Heart right ventricle (tissue), 16 donors: ENCODE measurements at places on chromosomes 7 and 10. TPM values are rescaled to one million over a fixed set of nuclear protein-coding genes. Genes with fewer than 3 reads are reported as not detected.

GRCh38 chr10:90378524-90379076 is 479.2 kb downstream of the HTR7 start:
- no peaks in the 10 kb centered on the region for H3K4me1 ChIP-seq
- no peaks in the 10 kb centered on the region for H3K27me3 ChIP-seq
- H3K4me3 ChIP-seq = no peak overlapping the region
- no peak overlapping the region for H3K27ac ChIP-seq

DNA sequence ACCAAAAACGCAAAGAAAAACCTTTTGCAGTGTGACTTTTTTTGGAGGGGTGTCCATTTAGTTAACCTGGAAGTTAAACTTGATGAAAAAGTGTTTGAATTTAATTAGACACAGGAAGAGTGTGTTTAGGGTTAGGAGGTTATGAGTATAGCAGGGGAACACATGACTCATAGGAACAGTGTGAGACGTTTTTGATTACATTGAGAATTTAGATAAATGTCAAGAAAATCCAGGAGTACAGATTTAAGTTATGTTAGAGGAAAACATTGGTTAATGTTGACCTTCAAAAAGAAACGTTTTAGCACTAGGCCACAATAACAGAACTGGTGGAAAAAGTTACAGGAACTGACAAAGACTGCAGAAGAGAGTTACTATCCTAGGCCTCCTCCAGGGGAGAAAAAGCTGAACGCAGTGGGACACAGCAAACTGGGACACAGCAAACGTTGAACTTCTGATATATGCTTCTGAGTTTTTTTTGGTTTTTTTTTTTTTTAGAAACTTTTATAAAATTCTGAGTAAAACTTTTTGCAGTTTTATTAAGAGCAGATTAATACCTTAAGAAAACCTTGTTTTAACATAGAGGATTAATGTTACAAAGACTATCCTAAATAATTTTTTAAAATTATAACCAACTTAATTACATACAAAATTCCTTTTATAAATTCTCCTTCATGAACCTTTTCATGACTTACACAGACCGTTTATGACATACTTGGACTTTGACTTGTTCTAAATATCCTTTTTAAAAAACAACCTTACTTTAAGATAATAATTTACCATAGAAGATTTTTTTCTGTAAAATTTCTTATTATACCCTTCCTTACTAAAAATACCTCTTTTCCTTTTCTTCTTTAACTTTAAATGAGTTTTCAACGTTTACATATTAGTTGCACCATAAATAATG is 22.2 kb downstream of the LANCL2 start:
- H3K27ac ChIP-seq = no peak overlapping the region
- H3K27me3 ChIP-seq = no peaks in the 10 kb centered on the region
- no peak overlapping the region for H3K4me3 ChIP-seq
- no peak for DNase-seq
- no peaks in the 10 kb centered on the region for H3K36me3 ChIP-seq

- no peaks in the 10 kb centered on the region for H3K36me3 ChIP-seq
- no peak for DNase-seq
- peaks cover 34% of the 10 kb centered on the region for H3K4me1 ChIP-seq
- H3K4me3 ChIP-seq = no peak overlapping the region
- H3K27ac ChIP-seq = no peak overlapping the region
- H3K27me3 ChIP-seq = no peaks in the 10 kb centered on the region
Measured at GRCh38 chr10:28836435-28836743, 159.1 kb downstream of the BAMBI start.

- no peaks in the 10 kb centered on the region for H3K4me1 ChIP-seq
- no peaks in the 10 kb centered on the region for H3K27me3 ChIP-seq
- no peak for DNase-seq
- no peaks in the 10 kb centered on the region for H3K36me3 ChIP-seq
- H3K4me3 ChIP-seq = no peak overlapping the region
Measured at GRCh38 chr7:54259185-54259584, 283.0 kb upstream of the VSTM2A start.

DNA sequence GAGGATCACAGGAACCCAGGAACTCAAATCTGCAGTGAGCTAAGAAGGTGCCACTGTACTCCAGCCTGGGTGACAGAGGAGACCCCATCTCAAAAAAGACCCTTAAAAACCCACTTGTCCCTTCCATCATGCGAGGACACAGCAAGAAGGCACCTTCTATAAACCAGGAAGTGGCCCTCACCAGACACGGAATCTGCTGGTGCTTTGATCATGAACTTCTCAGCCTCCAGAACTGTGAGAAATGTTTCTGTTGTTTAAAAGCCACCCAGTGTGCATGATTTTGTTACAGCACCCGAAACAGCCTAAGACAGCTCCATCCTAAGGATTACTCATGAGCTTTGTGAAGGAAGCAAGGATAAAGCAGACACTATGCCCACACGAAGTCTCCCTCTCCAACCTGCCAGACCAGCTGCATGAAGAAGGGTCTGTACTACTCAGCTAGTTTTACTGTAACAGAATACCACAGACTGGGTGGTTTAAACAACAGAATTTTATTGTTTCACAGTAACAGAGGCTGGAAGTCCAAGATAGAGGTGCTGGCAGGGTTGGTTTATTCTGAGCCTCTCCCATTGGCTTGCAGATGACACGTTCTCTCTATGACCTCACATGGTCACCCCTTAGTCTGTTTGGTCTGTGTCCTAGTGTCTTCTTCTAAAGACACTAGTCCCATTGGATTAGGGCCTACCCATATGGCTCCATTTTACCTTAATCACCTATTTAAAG is 13.7 kb downstream of the VIM start:
- H3K27ac ChIP-seq = no peak overlapping the region
- H3K4me3 ChIP-seq = no peak overlapping the region
- H3K4me1 ChIP-seq = peaks cover 2% of the 10 kb centered on the region
- H3K27me3 ChIP-seq = no peaks in the 10 kb centered on the region
- peaks cover 11% of the 10 kb centered on the region for H3K36me3 ChIP-seq
- DNase-seq = no peak

DNA sequence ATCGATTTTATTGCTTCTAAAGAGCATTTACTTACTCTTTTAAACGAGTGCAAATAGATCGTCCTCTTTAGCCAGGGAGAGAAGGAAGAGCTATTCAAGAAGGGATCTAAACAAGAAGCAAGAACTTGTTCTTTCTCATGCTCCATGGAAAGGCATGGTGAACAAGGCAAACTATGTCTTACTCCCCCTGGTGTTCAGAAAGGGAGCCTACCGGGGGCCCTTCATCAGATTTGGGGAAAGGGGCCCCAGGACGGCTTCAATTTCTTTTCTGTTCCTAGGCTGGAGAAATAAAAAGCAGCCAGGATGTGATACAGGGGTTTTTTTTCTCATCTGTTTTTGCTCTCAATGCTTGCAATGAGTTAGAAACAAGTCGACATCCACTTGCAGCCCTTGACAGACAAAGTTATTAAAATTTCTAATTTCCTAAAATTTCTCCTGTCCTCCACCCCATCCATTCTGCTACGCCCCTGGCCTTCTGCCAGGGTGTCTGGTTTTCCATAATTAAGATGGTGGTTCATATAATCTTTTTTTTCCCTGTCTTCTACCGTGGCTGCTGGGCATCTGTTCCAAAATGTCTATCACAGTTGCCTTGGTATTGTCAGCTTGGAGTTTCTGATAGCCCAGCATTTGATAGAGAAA is 214.4 kb downstream of the CREB5 start:
- DNase-seq = no peak
- peak overlapping the region; percentile 0 for H3K27ac ChIP-seq
- no peak overlapping the region for H3K4me3 ChIP-seq
- no peaks in the 10 kb centered on the region for H3K27me3 ChIP-seq

DNA sequence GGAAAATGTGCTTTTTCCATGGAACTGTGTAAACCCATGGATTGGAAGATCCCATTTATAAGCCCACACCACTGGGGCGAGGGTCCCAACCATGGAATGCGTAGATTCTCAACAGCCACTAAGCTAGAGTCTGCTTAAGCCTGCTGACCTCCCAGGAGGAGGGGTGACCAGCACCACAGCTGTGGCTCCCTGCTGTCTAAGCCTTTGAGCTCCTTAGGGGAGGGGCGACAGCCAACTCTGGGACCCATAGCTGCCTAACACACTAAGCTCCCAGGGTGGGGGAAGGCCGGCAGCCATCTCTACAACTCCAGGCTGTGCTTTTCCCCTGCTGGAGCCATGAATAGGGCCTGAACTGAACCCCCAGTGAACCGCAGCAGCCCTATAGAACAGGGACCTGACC is 249.8 kb upstream of the HPS1 start:
- H3K36me3 ChIP-seq = no peaks in the 10 kb centered on the region
- no peak overlapping the region for H3K4me3 ChIP-seq
- H3K4me1 ChIP-seq = peaks cover 9% of the 10 kb centered on the region
- H3K27me3 ChIP-seq = no peaks in the 10 kb centered on the region
- no peak overlapping the region for H3K27ac ChIP-seq

DNA sequence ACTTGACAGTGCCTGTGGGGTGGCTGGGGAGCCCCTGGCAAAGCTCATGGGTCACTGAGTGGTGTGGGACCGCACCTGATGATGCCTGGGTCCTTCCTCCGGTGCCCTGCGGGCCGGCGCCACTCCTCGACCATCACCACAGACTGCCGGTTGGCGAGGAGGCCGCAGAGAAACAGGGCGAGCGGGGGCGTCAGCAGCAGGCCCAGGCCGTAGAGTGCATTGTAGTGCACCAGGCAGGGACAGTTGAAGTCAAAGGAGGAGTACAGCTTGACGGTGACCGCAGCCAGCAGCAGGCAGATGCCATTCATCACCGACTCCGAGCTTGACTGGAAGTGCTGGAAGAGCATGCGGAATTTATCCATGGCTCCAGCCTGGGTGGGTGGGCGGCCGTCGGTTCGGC is 369 bp downstream of the CALHM3 start:
- DNase-seq = no peak
- H3K36me3 ChIP-seq = no peaks in the 10 kb centered on the region
- no peak overlapping the region for H3K4me3 ChIP-seq

- no peak overlapping the region for H3K27ac ChIP-seq
- H3K4me1 ChIP-seq = peaks cover 26% of the 10 kb centered on the region
- no peak overlapping the region for H3K4me3 ChIP-seq
- no peaks in the 10 kb centered on the region for H3K36me3 ChIP-seq
- H3K27me3 ChIP-seq = no peaks in the 10 kb centered on the region
Measured at GRCh38 chr7:85883-86515, 106.4 kb upstream of the FAM20C start.

GRCh38 chr10:14211610-14212009 is 119.1 kb downstream of the FRMD4A start:
- H3K4me1 ChIP-seq = no peaks in the 10 kb centered on the region
- DNase-seq = no peak
- H3K27me3 ChIP-seq = no peaks in the 10 kb centered on the region
- H3K4me3 ChIP-seq = no peak overlapping the region
- no peak overlapping the region for H3K27ac ChIP-seq

DNA sequence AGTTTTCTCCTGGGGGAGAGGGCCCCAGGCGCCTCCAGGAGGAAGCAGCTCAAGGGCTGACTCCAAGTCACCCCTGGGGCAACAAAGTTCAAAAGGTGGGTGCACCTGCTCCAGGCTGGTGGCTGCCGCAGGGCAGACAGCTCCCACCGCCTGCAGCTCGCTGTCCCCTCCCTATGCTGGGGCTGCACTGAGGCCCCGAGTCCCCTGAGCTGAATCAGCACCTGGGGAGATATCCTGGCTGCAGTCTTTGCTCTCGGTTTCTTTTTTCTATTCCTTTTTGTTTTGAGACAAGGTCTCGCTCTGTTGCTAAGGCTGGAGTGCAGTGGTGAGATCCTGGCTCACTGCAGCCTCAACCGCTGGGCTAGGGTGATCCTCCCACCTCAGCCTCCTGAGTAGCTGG is 183.4 kb downstream of the DNAJB6 start:
- H3K4me1 ChIP-seq = no peaks in the 10 kb centered on the region
- no peak overlapping the region for H3K27ac ChIP-seq
- DNase-seq = no peak
- no peaks in the 10 kb centered on the region for H3K36me3 ChIP-seq
- no peak overlapping the region for H3K4me3 ChIP-seq

GRCh38 chr7:133429371-133429770 is 176.5 kb downstream of the EXOC4 start:
- DNase-seq = no peak

DNA sequence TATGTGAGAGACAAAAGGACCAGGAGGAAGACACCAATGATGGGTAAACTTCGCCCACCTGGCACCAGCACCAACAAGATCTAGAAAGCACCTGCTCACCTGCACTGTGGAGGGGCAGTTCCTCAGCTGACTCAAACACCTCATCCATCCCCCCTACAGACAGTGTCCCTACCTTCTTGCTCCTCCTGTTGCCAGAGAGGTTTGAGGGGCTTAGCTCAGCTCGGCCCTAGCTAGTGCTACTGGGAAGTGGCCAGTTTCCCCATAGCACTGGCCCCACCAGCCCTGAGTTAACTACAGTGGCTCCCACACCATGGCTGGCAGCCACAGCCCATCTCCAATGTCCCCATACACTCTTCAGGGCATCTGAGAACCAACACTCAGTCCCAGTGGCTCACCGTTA is 70.8 kb downstream of the GRID1 start:
- no peaks in the 10 kb centered on the region for H3K4me1 ChIP-seq
- H3K36me3 ChIP-seq = no peaks in the 10 kb centered on the region
- DNase-seq = no peak

The CYREN gene
- 17.7 TPM for total RNA-seq
